Sigmoid colon (tissue), 7 donors: ENCODE measurements at places on chromosomes 13 and 19. TPM values are rescaled to one million over a fixed set of nuclear protein-coding genes. Genes with fewer than 3 reads are reported as not detected.

- no peak for DNase-seq
Measured at GRCh38 chr19:30309176-30309575, 63.0 kb upstream of the ZNF536 start.

Gene ZNF525
- 7.5 TPM for total RNA-seq

DNA sequence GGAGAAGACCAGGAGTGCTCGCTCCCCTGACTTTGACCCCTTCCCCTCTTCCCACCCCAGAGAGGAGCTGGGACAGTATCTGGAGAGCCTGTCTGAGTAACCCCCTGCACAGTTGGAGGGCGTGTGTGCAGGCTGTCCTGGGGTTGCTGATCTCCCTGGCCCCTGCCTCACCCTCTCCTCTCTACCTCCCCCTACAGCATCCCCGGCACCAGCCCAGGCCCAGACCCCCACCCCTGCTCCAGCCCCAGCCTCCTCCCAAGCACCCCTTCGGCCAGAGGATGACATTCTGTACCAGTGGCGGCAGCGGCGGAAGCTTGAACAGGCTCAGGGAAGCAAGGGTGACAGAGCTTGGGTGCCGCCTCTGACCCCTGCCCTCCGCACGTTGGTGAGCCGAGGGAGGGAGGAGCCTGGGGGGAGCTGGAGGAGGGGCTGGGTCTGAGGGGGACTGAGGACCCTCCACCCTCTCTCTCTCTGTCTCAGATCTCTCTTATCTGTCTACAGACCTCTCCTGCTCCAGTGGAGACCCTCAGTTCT lies 8.7 kb downstream of the PROSER3 start:
- DNase-seq: no peak

Gene FCHO1
- 3.6 TPM for total RNA-seq

GRCh38 chr13:87894059-87894458 lies 222.9 kb downstream of the SLITRK5 start:
- DNase-seq: no peak

DNA sequence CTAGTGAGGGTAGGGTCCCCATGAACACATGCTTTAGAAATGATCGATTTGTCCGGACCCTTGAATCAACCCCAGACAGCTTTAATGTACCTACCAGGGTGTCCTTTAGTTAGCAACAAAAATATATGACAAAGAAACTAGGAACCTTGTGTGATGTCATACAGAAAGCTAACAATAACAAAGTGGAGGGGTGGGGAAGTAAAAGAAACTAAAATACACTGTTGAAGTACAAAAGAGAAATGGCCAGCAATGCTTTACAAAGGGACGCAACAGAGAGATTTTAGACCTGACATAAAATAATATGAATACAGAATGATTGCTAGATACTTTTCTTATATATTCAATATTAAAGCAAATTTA lies 40.0 kb downstream of the DZIP1 start:
- DNase-seq: no peak

Gene ZNF430
- 6.7 TPM for total RNA-seq
